ENCODE measurements at places on chromosomes 4 and X.
A peak's percentile ranks its signal among the peaks of the same experiment; 100 is the strongest.

DNA sequence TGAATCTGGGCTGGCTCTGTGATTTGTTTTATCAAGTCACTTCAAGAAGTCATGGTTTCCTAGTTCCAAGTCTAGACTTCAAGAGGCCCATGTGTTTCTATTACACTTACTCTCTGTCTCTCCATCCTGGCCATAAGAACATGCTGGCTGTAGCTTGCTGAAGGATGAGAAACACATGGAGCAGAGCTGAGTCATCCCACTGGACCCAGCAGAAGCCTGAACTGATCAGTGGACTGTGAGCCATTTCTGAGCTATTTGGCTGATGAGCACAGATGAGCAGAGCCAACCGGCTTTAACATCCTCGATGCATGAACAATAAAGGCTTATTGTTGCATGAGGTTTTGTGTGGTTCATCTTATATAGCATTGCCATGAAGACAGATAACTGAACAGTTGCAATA lies 290.6 kb upstream of the BOD1L1 start:
- DNase-seq: no peak

- DNase-seq: no peak
Observed at GRCh38 chr4:11397819-11398610, 30.7 kb downstream of the HS3ST1 start.

GRCh38 chr4:154332681-154333421 lies 158.7 kb downstream of the DCHS2 start:
- peak; percentile 22 for DNase-seq

- peak; percentile 1 for DNase-seq
Observed at GRCh38 chr4:44760142-44760898, 34.0 kb upstream of the GNPDA2 start.

DNA sequence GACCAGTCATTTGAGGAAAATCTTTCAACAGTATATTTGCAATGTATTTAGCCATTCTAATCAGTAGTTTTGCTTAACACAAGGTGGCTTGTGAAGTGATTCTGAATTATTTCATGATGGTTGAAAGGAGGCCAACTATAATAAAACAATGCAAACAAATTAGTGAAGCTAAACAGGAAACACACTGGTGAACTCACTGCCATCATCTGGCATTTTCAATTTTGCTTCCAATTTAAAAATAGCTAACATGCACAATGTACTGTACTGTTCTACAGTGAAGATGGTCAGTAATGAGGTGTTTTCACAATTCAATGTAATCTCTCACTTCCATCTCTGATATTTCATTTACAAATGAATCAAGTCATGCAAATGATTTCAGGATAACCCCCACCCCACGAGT lies 31.1 kb downstream of the PGRMC2 start:
- no peak for DNase-seq

DNA sequence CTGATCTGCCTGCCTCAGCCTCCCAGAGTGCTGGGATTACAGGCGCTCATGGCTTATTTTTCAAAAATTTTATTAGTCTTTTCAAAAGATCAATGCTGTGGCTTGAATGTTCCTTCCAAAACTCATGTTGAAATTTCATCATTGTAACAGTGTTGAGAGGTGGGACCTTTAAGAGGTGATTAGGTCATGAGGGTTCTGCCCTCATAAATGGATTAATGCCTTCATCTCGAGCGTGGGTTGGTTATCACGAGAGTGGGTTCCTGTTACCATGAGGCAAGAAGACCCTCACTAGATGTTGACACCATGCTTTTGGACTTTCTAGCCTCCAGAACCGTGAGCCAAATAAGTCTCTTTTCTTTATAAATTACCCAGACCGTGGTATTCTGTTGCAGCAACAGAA lies 30.3 kb downstream of the EIF2S3 start:
- no peak for DNase-seq

DNA sequence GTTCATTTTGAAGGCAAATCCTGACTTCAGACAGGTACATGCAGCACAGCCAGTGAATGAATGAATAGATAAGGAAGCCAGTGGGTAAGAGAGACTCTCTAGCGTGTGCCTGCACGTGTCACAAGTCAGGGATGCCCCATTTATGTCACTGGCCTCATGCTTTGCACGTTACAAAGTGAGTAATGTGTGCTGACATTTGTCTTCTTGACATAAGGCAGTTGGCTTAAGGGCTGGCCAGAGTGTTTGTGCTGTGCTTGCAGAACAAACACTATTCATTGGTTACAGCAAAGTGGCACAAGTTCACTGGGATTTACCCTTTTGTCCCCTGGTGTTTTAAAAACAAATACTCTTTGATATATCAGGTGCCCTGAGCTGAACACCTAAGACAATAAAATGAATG lies 55.9 kb downstream of the CRMP1 start:
- no peak for DNase-seq

DNA sequence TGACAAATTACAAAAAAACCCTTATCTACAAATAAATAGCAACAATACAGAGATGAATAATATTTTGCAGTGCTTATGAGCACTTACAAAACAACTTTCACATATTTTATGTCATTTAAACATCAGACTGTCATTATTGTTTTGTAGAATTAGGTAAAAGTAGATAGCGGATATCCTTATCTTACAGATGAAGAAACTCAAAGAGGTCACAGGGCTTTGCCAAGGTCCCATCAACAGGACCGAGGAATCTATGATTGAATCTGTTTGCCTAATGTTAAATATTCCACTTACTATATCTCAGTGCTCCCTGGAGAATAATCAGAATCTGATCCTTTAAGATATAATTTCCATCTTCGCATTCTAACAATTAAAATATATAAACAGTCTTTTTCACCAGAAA lies 119.0 kb downstream of the GASK1B start:
- DNase-seq: no peak

DNA sequence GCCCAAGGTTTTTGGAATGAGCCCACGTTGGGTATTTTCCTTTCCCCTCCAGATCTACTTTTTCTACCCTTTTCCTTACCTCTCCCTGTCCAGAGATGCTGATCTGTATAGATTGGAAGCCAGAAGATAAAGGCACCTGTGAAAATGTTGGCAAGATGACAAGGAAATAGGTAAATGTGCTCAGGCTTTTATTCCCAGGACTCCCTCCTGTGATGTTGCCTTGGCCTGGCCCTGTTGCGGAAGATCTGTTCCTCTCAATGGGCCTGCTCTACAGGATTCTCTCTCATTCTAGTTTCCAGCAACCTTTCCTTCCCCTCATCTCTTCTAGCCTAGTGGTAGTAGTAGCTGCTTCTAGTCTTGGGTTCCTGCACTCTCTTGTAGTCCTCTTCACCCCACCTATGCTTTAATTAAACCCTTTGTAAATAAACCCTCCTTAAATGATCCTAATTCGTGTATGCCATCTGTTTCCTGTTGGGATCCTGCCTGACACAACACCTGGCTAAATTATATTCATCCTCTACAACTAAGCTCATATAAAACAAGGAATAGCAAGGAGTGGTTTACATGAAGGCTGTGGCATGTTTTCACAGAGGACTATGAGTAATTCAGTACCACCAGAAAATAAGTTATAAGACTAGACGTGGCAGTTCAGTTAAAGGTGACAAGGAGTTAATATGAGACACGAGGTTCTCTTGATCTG lies 95.7 kb upstream of the MAOA start:
- DNase-seq: no peak

DNA sequence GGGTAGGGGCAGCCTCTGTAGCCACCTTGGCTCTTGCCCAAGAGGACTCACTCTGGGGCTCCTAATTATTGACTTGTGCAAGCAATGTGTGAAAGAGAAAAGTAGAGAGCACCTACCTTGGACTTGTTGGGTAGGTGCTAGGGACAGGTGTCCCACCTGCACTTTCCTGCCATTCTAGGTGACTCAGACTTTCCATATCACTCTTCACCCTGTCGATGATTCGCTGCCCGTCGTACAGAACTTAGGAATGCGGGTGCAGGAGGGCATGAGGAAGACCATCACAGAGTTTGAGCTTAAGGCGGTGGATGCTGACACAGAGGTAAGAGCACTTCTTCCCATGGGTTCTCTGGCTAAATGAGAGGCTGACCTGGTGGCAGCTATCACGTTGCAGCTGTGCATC lies 87.3 kb upstream of the ANXA3 start:
- DNase-seq: no peak

DNA sequence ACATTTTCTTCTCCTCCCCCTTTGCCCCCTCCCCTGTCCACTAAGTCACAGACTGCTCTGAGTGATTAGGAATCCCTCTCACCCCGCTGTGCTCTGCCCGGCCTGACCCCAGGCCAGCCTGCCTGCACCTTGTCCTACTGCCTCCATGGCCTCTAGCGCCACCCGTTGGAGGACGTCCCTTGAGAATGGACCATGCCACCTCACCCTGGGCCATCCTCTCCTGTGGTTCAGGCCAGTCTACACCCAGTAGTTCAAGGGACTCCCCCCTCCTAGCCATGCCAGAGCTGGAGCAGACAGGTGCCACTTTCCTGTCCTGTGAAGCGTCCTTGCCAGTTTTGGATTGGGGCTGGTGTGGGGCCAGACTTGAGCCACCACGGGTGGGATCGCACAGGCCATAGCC lies 9.7 kb upstream of the IRAK1 start:
- no peak for DNase-seq

- peak; percentile 13 for DNase-seq
Observed at GRCh38 chrX:132480581-132481203, 8.1 kb downstream of the MBNL3 start.

DNA sequence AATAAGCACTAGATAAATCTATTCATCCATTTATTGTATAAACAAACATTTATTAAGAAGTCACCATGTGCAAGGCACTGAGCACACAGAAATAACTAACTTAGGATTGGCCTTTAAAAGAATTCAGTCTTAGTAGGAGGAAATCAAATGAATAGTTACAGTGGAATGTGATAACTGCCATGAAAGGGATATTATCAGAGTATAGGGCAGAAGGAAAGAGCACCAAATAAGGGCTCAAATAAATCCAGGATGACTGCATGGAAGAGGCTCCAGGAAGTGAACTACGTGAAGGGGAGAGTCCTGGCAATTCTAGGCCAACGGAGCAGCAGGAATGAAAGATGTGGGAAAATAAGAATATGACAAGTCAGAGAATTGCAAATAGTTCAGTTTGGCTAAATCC lies 406.0 kb downstream of the INPP4B start:
- no peak for DNase-seq

DNA sequence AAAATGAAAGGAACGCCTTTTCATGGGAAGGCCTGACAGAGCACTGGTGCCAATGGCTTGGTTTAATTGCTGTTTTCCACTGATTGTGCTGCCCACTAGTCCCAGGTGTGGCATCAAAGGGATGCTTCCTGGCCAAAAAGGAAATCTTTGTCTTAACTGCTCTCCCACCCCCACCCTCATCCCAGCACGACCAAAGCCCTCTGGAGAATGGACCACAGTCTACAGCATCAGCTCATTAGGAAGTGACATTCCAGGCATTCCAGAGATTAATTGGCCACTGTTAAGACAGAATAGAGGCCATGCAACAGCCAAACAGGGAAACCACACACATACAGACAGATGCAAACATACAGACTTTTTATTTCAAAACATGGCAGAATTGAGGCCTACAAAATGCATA lies 143.2 kb downstream of the LHFPL1 start:
- no peak for DNase-seq

DNA sequence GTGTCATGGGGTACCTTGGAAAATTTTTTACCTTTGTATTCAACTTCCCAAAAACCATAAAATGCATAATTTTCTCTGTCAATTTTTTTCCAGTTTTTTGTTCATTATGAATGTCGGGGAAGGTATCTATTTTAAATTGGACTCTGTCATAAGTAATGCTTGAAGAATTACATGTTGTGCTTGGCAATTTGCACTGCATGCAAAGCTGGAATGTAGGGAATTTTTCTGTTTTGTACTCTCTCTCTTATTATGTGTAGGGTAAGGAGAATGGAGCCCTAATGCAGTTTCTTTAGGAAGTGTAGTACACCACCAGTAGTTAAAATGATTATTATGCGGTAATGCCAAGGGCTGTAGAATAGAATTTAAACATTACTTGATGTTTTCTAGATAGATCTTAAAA lies 137.7 kb upstream of the LIMCH1 start:
- no peak for DNase-seq

DNA sequence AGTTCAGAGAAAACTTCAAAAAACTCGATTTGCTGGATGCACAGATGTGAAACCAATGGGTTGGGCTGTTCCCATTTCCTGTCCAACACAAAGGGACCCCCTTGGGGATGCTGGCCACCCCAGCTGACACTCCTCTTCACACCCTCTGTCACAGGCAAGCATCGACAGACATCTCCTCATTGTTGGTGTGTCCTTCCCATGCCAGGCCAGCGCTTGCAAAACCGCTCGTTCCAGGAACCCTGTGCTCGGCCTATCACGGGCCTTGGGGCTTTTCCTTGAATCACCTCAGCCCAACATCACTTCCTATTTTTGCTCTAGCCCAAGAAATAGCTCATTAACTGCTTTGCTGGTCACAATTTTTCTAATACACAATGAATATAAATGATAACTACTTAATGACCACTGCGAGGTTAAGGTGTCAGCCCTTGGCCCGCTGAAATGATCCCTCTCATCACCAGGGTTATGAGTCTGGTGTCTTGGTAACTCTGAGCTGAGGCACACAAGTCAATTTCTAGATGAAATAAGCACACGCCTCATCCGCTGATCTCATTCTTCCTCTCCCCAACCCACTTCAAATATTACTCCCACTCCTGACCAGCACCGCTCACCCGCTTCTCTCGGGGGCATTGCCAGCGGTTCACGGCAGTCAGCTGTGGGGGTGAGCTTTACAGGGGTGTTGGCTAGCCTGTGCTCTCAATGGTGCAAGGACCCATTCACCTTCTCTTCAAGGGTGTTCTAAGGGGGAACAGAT lies 32.3 kb downstream of the BCOR start:
- no peak for DNase-seq

DNA sequence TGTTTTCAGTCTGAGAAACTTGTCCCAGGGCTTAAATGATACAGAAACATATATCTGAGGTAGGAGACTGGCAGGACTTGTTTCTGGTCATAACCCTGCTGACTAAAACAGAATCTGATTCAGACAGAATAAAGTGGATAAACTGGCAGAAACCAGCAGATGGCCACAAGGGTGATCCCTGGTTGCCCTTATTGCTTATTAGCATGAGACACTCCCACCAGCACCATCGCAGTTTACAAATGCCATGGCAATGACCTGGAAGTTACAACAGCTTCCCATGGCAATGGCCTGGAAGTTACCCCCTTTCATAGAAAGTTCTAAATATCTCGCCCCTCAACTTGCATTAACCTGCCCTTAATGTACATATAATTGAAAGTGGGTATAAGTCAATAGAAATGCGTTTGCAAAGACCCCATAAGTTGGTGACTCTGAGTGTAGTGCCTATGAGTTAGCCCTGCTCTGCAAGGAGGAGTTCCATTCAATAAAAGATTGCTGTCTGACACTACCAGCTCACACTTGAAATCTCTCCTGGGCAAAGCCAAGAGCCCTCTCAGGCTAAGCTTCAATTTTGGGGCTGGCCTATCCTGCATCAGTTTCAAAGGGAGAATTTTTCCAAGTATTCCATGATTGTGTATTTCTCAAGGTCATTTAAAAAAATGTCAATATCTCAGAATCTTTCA lies 52.9 kb upstream of the PAGE5 start:
- DNase-seq: no peak

DNA sequence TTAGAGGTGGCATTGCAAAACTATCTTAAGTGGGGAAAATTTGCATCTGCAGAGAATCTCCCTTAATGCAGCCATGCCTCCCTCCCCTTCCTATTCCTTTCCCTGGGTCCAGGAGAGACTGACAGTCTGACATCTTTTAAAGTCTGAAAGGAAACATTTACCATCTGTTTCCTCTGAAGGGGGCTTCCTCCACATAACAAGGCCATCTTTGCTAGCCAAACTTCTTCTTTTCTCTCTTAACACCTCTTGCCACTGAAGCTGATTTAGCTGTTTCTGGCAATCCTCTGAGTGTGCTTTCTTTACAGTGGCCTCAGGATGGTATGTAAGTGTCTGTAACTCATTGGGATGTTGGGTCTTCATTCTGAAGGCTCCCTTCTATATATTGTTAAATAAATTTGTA lies 34.6 kb upstream of the AADAT start:
- no peak for DNase-seq

Measured in T-helper 2 cell (primary cell).